Right hindlimb (tissue), 1 donor: ENCODE measurements at places on chromosomes 4 and X.

GRCh38 chrX:104130808-104131207 is 18.5 kb downstream of the ZCCHC18 start:
- DNase-seq: no peak

DNA sequence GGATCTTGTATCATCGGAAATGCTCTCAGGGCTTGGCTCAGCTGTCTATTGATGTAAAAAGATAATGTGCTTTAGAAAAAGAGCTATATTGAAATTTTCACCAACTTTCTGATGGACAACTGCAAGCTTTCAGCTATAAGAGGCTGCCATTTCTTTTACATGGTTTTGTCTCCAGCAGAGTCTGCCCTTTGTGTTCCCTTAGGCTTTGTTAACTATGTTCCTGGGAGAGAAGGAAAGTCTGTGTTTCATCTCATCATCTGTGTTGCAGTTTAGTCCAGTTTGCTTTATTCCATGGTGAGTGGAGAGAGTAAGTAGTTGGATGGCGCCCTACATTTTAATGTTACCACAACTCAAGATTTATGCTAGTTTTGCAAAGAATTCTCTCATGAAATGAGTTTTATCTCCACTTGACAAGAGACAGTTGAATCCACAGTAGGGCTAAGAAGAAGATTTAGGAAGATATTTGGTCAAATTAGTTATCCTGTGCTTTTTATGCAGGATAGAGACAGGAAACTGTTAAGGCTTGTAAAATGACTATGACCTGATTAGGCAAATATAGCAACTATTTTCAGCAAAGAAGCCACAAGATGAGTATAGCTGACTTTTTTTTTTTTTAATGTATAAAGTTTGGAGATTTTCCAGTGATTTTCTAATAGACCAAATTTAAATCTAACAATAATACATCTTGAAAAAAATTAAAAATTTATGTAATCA is 16.5 kb downstream of the SEPTIN11 start:
- DNase-seq: no peak

- DNase-seq: no peak
Observed at GRCh38 chrX:111319451-111319850, 49.2 kb upstream of the CAPN6 start.

DNA sequence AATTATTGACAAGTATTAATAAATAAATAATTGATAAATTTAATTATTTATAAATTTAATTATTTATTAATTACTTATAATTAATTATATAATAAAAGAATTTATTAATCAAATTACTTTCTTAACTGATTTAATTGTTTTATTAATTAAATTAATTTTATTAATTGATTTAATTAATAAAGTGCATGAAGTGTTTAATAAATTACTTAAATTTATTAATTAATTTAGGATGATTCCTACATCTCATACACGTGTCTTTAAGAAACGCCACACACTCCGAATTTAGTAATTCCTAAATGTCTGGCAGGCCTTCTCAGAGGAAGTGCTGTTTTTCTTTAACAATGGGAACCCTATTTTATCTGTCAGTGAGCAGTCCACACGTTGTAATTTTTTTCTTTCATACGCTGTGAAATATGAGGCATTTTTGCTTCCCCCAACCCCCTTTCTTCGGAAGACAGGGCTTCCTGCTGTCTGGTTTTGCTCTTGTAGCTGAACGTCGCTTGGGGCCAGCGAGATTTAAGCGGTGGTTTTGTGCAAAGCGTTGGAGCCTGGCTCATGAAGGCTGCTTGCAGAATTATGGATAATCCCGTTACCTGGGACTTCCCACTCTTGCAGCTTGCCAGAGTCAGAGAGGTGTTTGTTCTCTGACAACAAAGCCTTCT is 46.8 kb downstream of the CRLF2 start:
- peak; percentile 75 for DNase-seq

- no peak for DNase-seq
Observed at GRCh38 chrX:20519826-20520225, 253.1 kb upstream of the RPS6KA3 start.

DNA sequence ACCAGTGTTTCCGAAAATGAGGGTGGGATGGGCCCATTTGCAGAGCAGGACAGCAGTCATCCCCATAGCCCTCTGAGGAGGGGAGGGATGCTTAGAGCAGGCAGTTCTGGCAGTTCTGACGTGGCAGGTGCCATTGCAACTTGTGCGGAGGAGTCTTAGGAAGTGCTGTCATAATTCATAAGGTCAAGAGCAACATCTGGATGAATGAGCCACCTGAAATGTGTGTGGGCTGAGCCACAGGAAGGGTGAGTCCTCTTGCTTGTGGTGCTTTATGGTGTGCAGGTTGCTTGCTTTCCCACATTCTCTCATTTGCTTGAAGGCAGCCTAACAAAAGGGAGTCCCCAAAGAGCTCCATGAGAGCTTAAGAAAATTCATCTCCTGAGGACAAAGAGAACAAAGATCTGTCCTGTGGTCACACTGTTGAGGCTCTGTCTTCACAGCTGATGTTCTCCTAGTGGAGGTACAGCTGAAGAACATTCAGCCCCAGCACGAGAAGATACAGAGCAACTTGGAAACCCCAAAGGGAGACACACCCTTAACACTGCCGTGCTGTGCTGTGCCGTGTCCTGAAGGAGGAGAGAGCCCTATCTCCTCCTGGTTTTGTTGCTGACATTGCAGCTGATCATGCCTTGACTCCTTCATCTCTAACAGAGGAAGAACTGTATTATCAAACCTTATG is 60.3 kb downstream of the DLG3 start:
- no peak for DNase-seq
